Urinary bladder (tissue), 4 donors: ENCODE measurements at places on chromosomes 11 and 22.

DNA sequence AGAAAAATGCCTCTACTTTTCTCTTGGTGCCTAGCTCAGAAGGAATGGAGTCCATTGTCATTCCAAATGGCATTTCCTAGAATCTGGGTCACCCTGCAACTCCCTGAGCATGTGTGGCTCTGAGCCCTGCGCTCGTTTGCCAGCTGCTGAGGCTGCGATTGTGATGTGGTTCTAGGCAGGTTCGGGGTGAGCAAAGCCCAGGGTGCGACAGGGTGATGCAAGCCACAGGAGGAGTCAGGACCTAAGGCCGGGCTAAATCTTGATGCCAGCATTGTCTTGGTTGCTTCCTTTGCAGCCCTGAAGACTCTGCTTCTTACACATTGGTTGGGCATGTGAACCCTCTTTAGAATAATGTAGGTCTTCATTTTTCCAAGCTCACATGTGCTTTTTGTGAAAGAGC lies 131.0 kb downstream of the MORC2 start:
- no peak for DNase-seq

DNA sequence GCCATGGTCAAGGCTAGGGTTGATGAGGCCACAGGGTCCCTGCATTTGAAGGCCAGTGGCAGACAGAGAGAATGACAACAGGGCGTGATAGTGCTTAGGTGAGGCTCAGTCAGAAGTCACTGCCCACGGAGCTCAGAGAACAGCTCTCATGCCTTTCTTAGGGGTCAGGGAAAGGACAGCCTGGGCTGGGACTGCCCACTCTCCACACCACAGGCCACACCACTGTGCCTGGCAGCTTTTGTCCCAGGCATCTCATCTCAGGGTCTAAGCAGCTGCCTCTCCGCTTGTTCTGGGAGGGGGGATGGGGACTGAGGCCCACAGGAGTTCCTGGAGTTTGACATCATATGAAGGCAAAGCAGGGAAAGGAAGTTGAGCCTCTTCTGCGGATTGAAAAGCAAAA lies 150.2 kb upstream of the B3GAT1 start:
- DNase-seq: no peak

DNA sequence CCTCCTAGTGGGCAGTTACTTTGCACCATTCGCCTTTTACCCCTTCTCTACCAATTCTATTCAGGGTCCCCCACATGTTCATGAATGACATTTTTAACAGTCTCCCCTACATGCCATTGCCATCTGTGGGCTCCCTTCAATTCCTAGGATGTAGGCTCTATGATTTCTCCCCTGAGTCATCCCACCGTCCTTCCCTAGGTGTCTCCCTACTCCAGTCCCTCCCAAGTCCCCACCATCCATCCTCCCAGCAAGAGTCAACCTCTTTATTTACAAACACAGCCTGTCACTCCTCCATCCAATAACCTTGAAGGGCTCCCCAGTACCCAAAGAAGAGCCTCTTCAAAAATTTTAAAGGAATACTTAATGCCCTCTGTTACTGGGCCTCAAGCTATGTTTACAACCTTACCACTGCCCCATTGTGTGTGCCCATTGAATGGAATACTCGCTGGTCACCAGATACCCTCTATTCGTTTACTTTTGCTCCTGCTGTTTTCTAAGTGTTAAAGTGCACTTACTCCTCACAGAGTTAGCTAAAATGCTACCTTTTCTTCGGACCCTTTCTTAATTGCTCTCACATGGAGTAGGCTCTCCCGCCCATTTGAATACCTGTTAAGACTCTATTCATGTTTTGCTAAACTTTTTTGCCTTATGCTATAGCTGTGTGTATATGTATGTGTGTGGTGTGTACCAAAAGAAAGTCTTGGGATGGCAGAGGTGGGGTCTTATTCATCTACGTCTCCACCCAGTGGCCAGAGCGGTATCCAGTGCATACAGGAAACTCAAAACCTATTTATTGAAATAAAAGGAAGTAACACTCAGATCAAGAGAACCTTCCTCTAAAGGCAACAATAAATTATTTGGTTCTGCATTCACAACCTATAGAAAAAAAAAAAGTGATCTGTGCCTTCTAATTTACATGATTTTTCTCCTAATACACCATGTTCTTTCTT lies 235.8 kb upstream of the CCDC90B start:
- no peak for DNase-seq

DNA sequence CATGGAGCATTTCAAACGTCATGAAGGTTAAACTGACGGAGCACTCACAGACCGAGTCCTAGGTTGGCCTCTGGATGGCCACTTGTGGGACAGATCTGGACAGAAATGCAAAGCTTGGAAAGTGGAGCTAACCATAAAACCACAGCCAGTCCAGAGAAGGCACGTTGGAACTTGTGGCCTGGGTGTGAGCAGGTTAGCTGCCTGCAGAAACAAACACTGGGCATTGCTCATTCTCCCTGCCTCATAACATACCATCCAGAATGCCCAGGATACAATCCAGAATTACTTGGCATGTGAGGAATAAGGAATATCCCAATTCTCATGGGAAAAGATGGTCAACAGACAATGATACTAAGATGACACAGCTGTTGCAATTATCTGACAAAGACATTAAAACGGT lies 1005.0 kb downstream of the TBC1D22A start:
- DNase-seq: no peak

- DNase-seq: no peak
These were observed at the start of gene TPBGL for GRCh38 chr11:75240311-75241035. TSS of gene TPBGL (plus strand) at chr11:75240774. CDS start at chr11:75241050, 276 bp downstream.

DNA sequence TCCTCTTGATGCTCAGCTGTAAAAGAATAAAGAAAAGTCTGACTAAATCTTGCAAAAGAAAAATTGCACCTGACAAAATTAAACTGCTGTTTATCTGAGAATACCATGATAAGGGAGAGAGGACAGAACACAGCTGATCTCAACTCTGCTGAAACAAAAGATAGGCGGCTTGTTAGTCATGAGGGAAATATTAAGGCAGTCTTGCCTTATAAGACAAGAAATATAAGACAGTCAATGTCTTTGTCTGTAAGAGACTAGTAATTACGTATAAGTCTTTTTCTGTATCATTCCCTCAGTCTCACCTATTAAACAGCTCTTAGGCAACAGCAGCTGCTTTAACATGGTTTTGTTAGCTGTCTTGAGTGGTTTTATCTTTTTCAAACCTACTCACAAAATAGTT lies 296.6 kb downstream of the LUZP2 start:
- DNase-seq: no peak

- no peak for DNase-seq
These were observed 19.0 kb downstream of the MYBPC3 start for GRCh38 chr11:47333526-47333845.

DNA sequence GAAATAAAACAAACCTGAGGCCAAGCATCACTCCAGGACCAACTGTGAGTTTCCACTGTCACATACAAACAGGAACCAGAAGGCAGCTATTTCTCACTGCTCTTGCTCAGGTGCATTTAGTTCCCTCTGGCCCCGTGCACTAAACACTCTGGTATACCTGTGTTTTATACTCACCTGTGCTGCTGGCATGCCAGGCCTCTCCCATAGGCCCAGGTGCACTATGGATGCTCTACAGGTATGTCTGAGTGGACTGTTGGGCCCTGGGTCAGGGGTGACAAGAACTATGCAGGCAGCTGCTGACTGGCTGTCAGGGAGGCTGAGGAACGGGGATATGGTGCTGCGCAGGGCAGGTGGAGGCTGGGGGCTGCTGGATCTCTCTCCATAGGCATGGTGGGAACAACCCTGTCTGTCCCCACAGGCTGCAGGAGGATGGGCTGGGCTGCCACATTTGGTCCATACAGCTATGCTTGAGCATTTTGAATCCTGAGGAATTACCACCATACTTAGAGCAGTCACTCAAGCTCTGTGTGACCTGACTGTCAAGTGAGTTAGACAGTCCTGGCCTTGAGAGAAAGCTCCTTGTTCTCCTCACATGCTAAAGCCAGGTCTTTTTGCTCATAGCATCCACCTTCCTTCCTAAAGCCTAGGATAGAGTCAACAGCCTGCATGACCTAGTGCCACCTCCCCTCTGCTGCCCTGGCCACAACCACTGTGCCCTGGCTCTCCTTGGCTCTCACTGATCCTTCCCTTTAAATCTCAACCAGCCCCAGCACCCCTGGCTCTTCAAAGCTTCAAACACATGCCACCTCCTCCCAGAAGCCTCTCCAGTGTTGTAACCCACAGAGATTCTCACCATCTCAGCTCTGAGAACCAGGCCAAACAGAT lies 72.9 kb downstream of the C11orf58 start:
- DNase-seq: no peak

- DNase-seq: no peak
These were observed 3.5 kb downstream of the LARGE2 start for GRCh38 chr11:45926001-45926401.

DNA sequence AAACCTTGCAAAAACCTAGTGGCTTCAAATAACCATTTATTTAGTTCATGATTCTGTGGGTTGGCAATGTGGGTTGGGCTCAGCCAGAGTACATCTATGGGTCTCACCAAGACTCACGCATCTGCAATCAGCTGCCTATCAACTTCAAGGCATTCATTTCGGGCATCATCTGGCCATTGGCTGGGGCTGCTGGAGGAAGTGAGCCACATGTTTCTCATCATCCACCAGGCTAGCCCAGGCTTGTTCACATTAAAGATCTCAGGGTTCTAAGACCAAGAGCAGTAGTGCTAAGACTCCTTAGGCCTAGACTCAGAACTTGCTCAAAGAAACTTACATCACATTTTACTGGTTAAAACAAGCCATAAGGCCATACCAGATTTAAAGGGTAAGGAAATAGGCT lies 478.9 kb upstream of the ARHGAP42 start:
- no peak for DNase-seq

- DNase-seq: no peak
These were observed 10.8 kb downstream of the DRD2 start for GRCh38 chr11:113464416-113464815.

DNA sequence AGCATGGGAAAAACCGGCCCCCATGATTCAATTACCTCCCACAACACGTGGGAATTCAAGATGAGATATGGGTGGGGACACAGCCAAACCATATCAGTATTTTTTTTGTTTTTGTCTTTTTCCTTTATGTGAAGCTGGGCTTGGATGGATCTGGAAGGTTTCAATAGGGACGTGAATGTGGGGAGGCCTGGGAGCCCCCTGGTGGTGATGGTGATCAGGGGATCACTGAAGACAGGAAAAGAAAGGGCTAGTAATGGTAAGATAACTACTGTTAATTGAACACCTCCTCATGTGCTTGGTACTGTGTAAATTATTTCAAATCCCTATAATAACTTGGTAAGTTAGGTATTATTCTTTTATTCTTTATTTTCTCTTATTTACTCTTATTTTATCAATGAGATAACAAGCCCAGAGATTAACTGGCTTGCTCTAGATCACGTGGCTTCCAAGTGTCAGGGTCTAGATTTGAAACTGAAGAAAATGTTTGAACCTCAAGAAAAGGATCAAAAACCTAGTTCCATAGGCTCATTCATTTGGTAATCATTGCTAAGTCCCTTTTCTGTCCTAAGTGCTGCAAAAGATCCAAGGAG lies 364.2 kb downstream of the TENM4 start:
- DNase-seq: no peak

- DNase-seq: no peak
These were observed 16.3 kb upstream of the ARFGAP3 start for GRCh38 chr22:42873356-42873755.

DNA sequence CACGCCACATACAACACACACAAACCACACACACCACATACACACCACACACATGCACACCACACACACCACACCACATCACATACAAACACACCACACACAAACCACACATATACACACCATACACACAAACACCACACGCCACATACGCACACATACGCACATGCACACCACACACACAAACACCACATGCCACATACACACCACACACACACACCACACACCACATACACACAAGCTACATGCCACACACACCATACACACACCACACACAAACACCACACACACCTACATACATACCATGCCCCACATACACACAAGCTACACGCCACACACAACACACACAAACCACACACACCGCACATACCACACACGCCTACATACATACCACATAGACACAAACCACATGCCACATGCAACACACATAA lies 15.7 kb upstream of the TH start:
- no peak for DNase-seq

DNA sequence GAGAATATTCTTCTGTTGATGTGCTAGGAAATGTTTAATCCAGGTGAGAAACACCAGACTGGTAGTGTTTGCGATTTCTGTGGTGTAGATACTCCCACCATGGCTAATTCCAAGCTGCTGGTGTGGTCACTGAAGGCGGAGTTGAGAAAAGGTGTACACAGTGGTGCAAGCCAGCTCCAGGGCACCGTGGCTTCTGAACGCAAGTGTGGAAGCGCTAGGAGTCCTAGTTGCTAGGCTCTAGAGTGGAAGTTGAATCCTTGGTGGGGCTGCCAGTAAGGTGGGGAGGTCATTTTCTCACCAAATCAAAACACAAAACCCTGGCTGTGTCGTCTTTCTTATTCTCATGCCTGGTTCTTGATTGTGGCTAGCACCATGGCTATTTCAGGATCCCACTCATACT lies 61.6 kb downstream of the ZBTB16 start:
- DNase-seq: no peak

GRCh38 chr11:125504580-125504979 lies 8.5 kb upstream of the FEZ1 start:
- no peak for DNase-seq

DNA sequence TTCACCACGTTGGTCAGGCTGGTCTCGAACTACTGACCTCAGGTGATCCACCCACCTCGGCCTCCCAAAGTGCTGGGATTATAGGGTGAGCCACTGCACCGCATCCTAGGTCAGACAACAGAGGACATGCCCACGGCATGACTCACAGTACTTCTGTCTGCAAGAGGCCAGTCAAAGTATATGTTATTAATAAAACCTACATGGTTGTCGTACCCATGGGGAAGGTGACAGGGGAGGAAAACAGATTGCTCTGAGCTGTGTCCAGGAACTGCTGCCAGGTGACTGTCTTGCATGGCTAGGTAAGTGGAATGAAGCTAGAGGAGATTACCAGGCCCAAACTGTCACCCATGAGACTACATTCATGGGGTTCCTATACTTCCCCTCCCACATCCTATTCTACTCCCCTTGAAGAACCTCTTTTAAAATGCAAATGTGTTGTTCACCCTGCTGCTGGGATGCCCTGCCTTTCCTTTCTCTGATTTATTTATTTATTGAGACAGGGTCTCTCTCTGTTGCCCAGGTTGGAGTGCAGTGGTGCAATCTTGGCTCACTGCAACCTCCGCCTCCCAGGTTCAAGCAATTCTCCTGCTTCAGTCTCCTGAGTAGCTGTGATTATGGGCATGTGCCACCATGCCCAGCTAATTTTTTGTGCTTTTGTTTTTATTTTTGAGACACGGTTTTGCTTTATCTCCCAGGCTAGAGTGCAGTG lies 2.0 kb upstream of the NLRX1 start:
- DNase-seq: no peak

DNA sequence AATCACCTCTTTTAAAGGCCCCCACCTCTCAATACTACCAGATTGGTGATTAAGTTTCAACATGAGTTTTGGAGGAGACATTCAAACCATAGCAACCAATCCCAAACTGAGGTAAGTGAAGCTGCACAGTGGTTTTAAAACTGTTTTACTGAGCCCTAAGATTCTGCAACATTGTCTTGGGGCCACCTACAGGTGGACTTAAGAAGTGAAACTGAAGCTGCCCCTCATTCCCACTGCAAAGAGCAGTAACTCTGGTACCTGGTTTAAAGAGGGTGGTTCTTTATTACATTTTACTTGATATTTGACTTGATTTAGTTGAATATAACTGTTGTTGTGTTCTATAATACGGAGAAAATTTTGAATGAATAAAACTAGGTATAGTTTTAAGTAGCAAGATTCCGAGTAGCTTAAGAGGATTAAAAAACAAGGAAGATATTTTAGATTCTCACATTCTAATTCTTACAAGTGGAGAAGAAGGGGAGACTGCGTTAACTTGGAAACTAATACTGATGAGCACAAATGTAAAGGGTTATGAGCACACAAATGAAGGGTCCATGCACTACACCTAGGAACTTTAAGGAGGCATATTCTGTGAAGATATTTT lies 26.7 kb downstream of the SYT9 start:
- no peak for DNase-seq
